ENCODE measurements at places on chromosomes 6 and 20.
A peak's percentile ranks its signal among the peaks of the same experiment; 100 is the strongest.

DNA sequence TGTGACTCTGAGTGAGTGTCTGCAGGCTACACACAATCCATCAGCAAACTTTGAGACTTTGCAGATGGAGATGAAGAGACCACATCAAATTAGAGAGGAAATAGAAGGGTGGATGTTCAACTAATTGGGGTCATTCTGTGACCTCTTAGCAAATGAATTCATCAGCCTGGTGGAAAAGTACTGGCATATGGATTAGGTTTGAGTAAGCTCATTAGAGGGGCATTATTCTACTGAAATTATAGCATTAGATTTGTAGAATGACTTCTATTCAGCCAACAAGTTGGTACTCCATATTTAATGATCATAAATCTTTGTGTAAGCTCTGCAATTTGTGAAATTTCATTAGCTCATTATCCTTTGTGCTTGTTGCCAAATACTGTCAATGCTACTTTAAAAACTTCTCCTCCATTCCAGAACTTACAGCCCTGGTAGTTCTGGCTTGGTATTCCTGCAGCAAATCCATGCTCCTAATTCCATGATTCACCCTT, 63.8 kb downstream of the ADTRP start:
- no peak for DNase-seq

- no peak for DNase-seq
These were observed 509.9 kb upstream of the POU3F2 start for GRCh38 chr6:98324446-98324845.

GRCh38 chr6:16911088-16911487, 149.8 kb upstream of the ATXN1 start:
- DNase-seq: no peak

DNA sequence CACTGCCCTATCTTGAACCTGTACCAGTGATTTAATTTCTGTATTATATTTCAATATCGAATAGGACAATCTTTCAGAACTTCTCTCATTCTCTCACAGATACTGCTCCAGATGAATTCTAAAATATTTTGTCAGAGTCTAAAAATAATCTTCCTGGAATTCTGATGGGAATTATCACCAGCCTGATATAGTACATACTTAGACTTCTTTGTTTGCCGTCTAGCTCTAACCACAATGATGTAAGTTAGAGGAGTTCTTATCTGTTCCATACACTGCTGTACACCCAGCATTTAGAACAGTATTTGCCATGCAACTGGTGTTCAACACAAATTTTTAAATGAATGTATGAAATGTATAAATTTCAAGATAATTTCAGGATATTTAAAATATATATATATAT, 1.3 kb upstream of the HUS1B start:
- DNase-seq: peak; percentile 54

GRCh38 chr6:11586536-11586935, 49.0 kb downstream of the TMEM170B start:
- DNase-seq: peak; percentile 73

DNA sequence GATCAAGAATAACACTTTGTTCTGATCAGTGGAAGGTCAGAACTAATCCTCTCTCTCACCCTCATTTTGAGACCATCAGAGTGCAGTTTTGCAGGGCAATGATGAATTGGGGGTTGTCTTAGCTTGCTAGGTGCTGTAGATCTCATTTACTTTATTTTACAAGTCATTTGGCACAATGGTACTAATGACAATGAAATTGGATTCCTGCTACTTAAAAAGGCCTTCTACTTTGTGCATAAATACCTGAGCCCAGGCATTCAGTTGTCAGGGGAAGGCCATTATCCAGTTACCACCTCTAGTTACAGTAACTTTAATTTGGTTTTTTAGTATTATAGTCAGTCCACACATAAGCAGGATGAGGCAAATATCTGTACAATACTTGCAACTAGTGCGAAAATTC, 240.0 kb downstream of the HDGFL1 start:
- no peak for DNase-seq

DNA sequence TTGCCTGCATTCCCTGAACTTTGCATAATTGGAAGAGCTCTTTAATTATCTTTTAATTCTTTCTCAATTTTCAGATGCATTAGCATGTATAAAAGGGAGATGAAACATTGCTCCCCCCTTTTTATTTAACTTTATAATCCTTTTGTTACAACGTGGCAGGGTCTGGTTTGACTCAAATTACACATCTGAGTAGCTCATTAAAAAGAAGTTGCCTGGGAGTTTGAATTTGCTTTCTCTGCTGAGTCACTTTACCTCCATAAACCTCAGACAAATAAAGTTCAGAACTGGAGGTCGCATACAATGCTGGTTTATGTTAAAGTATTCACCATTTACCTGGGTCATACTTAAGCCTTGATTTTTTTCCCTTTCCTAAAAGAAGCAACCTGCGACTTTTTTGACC, 495.2 kb downstream of the PREX1 start:
- no peak for DNase-seq

DNA sequence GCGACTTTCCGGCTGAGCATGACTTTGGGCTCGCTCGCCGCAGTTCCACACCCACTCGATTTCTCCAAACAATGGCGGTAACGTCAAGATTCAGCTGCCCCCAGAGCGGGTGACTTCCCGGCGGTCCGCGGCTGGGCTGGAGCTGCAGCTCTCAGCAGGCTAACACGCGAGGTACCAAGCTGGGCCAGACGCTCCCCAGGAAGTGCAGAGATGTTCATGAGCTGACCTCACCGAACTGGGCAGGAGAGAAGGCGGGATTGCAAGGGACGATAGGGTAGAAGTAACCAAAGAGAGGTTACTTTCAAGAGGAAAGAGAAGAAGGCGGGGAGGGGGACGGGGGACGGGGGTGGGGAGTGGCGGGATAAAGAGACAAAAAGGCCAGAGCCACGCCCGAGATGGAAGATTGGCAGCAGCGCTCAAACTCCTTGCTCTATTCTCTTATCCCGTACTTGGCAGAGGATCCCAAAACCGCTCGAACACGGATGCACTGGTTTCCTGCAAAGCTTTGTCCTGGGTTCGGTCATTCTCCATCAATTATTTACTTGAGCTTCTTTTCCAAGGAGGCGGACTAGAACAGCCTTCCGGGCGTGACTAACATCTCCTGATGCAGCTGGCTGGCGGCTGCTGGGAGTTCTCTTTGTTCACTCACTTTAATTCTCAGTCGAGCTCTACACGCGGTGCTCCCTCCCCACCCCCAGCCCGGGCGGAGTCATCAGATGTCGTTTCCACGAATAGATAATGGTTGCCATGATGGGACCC, at the start of gene MTCL3:
Gene MTCL3 (minus strand): TSS at position 626 of the 759 bp plus-strand sequence.
- no peak for DNase-seq

DNA sequence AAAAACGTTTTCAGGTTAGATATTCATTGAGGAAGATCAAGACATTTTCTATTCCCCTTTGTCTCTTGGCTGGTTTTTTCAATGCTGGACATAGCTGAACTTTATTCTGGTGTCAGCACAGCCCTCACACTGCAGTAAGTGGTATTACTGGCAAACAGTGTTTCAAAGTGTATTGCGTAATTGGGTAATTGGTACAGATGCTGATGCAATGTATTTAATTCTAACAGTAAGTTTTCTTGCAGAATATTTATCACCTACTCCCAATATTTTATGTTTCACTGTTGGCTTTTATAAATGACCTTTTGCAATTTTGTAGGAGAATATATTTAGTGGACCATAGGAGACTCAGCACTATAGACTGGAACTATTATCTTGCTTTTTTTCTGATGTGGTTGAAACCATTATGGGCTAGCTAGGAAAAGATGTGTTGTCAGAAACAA, 287.6 kb upstream of the SOX4 start:
- peak; percentile 18 for DNase-seq

GRCh38 chr6:82248273-82248735, 760 bp upstream of the IBTK start:
- no peak for DNase-seq

DNA sequence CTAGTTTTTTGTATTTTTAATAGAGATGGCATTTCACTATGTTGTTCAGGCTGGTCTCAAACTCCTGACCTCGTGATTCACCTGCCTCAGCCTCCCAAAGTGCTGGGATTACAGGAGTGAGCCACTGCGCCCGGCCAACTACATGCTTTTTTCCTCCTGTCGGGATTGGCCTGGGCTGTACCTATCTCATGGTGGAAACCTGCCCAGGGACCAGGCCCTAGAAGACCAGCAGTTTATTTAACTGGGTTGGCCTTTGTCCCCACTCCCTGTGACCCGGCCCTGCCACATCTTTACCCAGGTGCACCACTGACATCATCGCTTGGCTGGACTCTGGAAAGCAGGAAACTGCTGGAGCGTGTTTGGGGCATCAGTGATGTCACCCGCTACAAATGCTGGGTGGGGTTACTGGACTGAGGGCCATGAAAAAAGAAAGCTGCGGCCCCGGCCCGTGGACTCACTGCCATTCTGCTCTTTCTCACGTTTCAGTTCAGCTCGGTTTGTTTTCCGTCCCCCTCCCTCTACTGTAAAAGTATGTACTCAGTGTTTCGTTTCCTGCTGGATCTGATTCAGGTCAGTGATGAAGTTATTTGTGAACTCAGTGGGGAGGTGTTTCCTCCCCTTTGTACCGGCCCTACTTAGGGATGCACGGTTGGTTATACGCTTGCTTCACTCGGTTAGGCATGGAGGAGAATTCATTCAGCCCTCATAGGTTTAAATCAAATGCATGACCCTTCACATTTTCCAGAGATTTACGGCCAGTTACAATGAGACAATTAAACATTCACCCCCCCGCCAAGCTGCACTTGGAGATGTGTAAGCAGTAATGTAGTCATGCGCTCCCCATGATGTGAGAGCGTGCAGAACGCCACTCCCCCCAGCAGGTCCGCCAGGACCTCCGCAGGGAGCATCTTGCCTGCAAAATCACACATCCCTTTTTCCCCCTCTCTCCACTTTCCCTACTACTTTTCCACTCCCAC, 179.3 kb downstream of the MTHFD1L start:
- DNase-seq: peak; percentile 60

GRCh38 chr6:37488476-37488875, 11.2 kb downstream of the CCDC167 start:
- no peak for DNase-seq

DNA sequence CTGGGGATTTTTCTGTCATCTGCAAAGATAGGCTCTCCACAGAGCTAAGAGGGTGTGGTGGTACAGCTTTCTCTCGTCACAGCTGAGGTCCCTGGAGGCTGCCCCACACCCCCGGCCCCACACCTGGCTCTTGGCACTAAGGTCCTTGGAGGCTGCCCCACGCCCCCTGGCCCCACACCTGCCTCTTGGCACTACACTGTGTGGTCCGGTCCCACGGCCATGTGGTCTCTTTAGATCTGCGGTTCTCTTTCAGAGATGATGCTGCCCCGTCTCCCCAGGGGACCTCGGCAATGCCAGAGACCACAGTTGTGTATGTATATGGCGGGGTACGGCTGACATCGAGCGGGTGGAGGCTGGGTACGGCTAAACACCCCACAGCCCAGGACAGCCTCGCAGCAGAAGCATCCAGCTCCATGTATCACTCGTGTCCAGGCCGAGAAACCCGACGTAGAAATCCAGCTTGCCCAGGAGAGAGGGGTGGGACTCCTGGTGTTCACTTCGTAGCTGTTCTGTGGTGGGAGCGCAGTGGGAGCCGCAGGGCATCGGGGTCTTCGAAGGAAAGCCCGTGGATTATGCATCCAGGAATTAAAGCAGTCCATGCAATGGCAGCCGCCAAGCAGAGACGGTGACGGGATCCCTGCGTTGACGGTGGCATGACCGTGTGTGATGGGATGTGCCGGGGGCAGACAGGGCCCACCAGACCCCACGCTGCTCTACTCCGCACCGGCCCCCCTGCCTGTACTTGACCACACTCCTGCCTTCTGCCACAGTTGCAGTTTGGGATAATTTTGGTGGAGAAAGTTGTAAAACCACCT, 292.1 kb downstream of the CDH4 start:
- DNase-seq: no peak

DNA sequence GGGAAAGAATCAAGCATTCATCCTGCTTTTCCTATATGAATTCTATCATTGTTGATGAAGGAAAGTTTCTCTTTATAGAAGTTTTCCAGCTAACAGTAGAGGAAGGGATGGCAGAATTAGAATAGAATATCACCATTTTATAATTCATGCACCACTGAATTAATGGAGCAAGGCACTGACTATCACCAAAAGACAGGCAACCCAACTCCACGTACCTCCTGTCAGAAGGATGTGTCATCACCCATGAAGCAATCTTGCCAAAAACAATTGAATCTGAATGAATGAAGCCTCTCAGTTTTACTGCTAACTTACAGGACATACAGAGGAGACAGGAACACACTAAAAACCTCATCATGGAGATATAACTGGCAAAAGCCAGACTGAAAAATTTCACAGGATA, 122.4 kb downstream of the NFATC2 start:
- no peak for DNase-seq
